Trophoblast cell (in vitro differentiated cells and primary cell): ENCODE measurements at places on chromosomes 2 and 18.

DNA sequence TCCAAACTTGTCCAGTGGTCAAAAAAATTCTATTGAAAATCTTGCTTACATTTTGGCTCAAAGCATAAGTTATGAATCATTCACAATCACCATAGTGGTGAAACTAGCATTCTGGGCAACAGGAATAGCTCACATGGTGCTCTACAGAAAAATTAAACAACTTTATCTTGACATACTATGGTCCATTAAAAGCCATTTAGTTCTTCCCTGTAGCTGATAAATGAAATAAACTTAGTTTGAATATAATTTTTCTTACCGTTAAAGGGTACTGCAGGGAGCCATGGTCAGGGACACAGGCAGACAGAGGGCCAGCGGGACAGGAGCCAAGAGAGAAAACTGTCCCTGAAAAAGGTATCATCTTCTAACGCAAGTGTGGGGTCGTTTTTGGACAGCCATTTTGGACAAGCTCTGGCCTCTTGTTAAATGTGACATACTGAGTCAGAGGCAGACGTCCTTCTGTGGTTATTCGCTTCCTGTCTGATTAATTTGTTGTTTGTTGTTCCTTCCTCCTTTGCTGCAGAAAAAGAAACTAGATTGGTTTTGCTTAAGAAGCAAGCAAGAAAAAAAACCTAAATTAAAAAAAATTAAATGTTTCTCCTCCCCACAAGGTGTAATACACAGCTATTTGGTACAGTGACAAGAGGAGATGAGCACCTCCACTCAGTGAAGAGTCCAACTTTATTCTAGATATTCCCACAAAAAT is at the start of gene WIPF1:
Gene WIPF1, minus strand, starts transcription at position 460 of the 703 bp plus-strand sequence. CDS start 12,231 bp downstream, outside the sequence.
- peak within 1 kb of the TSS; percentile 42 for H3K27ac ChIP-seq
- peaks cover 8% of the 10 kb centered on the region for H3K36me3 ChIP-seq
- no peak for DNase-seq
- H3K4me3 ChIP-seq, result no peak within 1 kb of the TSS
- H3K4me1 ChIP-seq, result peaks cover 5% of the 10 kb centered on the region

GRCh38 chr2:33210626-33211025 is 263.9 kb downstream of the LTBP1 start:
- H3K27ac ChIP-seq, result no peak overlapping the region
- peak; percentile 32 for DNase-seq
- H3K4me1 ChIP-seq, result peaks cover 4% of the 10 kb centered on the region
- no peak overlapping the region for H3K4me3 ChIP-seq
- no peaks in the 10 kb centered on the region for H3K36me3 ChIP-seq

DNA sequence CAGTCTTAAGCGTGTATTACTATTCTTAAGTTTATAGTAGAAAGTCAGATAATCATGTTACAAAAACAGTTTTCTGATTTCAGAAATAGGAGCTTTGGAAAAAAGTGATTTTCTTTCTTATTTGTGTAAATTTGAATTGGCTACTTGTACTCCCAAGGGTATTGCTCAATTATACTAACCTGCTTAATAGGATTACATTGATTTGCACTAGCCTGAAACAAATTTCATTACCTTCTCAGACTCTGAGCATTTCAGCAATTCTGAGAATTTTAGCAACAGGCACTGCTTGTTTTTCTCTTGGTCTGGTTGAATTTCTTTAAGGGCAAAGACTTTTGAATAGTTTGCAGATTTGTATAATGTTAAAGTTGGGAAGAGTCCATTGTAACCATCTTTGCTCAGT is 87.2 kb upstream of the NXPH2 start:
- H3K27ac ChIP-seq, result no peak overlapping the region
- H3K4me3 ChIP-seq, result no peak overlapping the region
- peak; percentile 9 for DNase-seq
- no peaks in the 10 kb centered on the region for H3K27me3 ChIP-seq
- no peaks in the 10 kb centered on the region for H3K4me1 ChIP-seq

DNA sequence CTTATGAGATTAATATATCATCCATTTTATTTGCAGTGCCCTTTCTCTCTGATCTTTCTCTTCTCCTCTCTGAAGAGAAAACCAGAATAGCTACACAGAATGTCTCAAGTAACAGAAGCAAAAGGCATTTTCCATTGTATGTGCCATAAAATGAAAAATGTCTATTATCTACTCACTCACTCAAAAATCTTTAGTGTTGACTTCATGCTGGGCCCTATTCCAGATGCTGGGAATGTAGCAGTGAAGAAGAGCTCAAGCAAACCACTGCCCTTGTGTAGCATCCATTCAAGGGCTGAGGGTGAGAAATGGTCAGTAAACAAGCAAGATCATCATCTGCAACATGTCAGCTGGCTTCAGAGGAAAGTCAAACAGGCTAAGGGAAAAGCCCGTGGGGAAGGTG is 427.7 kb downstream of the METTL4 start:
- no peak overlapping the region for H3K27ac ChIP-seq
- no peak for DNase-seq
- no peaks in the 10 kb centered on the region for H3K27me3 ChIP-seq
- H3K36me3 ChIP-seq, result no peaks in the 10 kb centered on the region

- H3K27me3 ChIP-seq, result no peaks in the 10 kb centered on the region
- no peak overlapping the region for H3K4me3 ChIP-seq
- H3K27ac ChIP-seq, result no peak overlapping the region
- H3K4me1 ChIP-seq, result no peaks in the 10 kb centered on the region
- H3K36me3 ChIP-seq, result no peaks in the 10 kb centered on the region
Measured at GRCh38 chr18:32081881-32082280, 9.8 kb upstream of the RNF138 start.

DNA sequence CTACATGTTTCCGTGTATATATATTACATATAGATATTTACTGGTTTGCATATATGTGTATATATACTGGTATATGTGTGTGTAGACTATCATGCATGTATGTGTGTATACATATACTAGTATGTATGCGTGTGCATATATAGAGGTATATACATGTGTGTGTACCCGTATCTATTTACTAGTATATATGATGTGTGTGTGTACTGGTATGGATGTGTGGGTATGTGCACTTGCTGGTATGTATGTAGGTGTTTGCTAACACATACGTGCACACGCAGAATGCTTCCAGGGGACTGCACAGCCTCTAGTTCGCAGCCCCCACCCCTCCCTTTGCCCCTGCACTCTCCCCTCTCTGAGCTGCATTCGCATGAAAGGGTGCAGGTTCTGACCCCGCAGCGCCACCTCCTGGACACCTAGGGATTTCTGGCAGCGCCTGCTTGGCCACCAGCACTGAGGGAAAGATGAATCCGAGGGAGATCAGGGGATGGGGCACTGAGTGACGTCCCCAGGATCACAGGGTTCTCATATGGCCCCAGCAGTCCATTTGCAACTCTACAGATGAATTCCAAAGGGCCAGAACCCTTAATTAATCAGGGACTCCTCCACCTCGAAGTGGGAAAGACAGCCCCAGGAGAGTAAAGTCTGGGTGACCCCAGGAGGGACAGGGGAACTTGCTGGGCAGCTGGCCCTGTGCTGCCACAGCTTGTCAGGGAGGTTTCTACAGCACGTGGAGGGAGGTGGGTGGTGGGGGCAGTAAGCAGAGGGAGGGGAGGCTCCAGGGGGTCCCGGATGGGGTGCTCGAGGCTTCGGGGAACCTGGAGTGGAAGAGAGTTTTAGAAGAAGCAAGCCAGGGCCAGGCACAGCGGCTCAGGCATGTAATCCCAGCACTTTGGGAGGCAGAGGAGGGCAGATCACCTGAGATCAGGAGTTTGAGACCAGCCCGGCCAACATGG is 66.8 kb upstream of the ASAP2 start:
- DNase-seq, result peak; percentile 72
- no peak overlapping the region for H3K27ac ChIP-seq
- H3K4me3 ChIP-seq, result no peak overlapping the region
- peaks cover 2% of the 10 kb centered on the region for H3K4me1 ChIP-seq
- no peaks in the 10 kb centered on the region for H3K27me3 ChIP-seq

DNA sequence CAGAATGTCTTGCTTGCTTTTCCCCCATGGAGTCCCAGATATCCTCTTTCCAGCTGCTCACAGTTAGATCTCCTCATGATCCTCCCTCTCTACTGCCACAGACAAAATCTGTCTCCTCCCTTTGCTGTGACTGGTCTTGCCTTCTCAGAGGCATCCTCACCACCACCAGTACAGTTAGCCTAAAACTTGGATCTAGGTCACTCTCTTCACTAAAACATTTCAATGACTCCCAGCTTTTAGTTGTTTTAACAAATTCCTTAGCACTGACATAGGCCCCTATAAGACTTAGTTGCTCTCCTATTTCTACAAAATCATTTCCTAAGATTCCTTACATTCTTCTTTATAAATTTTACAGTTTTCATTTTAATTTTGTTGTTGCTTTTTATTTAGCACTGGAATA is 734.2 kb upstream of the CHAC2 start:
- H3K27me3 ChIP-seq, result no peaks in the 10 kb centered on the region
- no peak for DNase-seq
- H3K27ac ChIP-seq, result no peak overlapping the region
- H3K36me3 ChIP-seq, result no peaks in the 10 kb centered on the region

DNA sequence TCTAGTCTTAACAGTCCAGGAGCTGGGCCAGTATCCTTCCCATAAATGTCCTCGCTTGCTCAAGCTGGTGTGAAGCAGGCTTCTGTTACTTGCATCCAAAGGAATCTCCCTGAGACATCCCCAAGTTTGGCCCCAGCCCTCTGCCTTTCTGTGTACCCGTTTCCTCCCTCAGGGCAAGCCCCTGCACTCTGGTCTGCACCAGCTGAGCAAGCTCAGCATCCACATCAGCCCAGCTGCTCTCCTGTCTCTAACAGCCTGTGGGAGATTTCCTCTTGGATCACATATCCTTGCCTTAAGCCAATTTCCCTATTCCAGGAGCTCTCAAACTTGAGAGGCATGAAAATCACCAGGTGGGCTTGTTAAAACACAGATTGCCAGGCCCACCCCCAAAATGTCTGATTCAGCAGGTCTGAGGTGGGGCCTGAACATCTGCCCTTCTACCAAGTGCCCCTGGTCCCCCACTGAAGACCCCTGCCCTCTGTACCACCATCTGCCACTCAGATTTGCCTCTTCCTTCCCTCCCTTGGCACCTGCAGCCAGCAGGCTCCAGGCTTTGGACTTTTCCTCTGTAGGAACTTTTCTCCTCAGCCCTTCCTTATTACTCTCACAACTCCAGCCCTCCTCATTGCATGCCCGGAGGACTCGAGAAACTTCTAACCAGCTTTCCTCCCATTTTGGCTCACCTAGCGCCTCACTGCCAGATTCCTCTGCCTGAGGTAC is 32.1 kb downstream of the REEP1 start:
- H3K36me3 ChIP-seq, result no peaks in the 10 kb centered on the region
- H3K4me3 ChIP-seq, result no peak overlapping the region
- no peak for DNase-seq
- no peak overlapping the region for H3K27ac ChIP-seq
- H3K27me3 ChIP-seq, result no peaks in the 10 kb centered on the region
- no peaks in the 10 kb centered on the region for H3K4me1 ChIP-seq

DNA sequence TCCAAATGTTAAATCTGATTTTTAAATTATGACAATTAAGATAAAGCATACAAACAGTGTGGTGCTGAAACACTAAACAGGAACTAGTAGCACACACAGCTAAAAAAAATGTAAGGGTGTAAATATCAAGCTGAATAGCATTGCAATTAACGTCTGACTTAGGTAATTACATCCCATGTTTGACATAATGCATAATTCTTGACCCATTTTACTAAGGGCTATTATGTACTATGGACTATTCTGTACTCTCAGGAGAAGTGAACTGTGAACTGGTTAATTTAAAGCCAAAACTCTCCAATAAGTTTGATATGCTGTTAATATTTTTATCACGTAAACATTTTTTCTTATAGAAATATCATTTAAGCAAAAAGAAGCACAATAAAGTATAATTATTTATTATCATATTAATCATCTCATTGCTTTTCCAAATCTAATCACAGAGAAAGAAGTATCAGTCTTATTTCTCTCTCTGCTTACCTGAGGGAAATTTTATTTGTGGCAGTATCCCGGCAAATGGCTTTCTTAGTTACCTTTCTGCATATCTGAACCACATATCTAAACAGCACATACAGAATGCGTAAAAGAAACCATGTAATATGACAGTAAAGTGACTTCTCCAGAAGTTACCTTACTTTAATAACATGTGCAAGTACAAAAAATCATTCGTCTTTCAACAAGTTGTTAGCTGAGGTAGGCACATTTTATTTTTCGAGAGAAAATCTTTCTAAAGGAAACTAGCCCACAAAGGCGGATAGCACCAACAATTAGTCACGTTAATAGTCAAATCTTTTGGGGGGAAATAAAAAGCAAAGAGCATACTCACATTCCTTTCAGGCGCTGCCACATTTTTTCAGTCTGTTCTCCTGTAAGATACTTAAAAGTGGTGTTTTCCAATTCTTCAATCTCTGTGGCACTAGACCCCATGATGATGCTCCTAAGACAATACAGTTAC is 94.9 kb upstream of the PDE1A start:
- H3K4me3 ChIP-seq, result no peak overlapping the region
- no peak overlapping the region for H3K27ac ChIP-seq
- H3K4me1 ChIP-seq, result no peaks in the 10 kb centered on the region
- H3K27me3 ChIP-seq, result no peaks in the 10 kb centered on the region

DNA sequence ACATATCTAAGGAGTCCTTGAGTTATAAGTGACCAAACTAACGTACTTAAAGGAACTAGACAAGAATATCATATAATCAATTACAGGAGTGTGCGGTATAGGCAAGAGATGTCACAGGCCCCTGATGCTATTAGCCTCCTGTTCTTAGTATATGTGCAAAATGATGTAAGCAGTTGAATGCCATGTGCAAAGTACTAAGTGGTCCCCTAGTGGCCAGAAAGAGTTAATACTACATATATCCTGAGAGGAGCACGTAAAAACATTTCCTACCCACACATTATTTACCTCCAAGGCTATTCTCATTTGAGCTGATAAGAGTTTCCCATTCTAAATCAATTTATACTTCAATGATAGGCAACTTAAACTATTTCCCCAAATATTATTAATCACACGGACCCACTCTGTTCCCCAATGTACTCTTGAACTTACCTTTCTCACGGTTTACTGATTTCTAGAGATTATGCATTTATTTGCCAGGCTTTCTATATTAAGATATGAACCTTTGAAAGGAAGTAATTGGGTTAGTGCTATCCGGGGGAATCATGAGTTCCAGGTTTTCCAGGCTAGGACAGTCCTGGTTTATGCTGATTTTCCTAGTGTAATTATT is 158.0 kb upstream of the KLHL14 start:
- H3K36me3 ChIP-seq, result no peaks in the 10 kb centered on the region
- no peak overlapping the region for H3K27ac ChIP-seq
- no peaks in the 10 kb centered on the region for H3K4me1 ChIP-seq
- no peak overlapping the region for H3K4me3 ChIP-seq
- H3K27me3 ChIP-seq, result no peaks in the 10 kb centered on the region

DNA sequence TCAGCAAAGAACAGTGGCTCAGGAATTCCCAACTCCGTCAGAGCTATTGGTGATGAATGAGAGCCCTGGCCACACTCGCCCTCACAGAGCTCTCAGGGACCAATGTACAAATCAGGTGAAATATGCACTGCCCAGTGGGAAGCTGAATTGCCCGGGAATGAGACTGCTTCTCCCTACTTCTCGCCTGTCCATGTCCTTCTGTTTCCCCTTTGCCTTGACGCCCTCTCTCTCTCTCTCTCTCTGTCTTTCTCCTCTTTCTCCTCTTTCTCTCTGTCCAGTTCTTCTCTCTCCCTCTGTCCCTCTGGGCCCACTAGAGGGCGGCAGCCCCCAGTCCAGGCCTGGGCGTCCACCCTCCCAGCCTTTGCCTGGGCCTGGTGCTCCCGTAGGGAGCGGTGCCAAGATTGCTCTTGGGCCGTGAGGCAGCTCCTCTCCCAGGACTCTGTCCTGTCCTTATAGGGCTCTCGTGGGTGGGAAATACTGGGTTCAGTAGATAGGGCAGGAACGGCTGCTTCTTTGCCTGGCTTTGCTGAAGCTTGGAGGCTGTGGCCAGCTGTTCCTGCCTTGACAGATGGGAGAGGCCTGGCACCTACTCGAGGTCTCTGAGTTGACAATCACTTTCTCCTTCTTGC is 28.4 kb upstream of the PUM2 start:
- no peaks in the 10 kb centered on the region for H3K27me3 ChIP-seq
- H3K4me3 ChIP-seq, result no peak overlapping the region
- H3K36me3 ChIP-seq, result no peaks in the 10 kb centered on the region
- no peak overlapping the region for H3K27ac ChIP-seq
- peaks cover 8% of the 10 kb centered on the region for H3K4me1 ChIP-seq
